Ovary (tissue), 10 donors: ENCODE measurements at places on chromosomes 3 and 15.
A peak's percentile ranks its signal among the peaks of the same experiment; 100 is the strongest.

DNA sequence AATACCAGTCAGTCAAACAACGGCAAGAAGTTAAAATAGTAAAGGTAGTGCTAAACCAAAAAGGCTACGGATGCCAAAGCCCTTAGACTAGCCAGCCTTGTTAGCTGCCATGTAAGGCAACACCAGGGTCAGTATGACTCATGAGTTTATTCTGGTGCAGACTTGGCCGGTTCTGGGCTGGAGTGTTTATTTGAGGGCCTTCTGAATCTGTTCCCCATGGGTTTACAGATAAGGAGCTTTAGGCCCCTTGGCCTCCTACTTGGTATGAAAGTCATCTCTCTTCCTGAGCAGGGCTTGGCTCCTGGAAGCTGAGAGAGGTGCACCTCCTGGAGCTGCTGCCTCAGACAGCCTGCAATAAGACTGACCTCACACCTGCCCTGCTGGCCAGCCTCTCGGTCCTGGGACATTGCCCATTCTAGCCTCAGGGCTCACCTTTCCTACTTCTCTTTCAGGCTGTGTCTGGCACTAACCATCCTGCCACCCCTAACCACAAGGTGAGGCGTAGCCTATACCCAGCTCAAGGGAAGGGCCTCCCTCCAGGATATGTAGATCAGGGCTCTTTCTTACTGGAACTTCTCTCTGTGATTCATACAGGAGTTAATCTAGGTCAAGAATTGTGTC lies 10.4 kb upstream of the RTP1 start:
- DNase-seq = no peak

- no peak for DNase-seq
Observed at GRCh38 chr3:132645058-132645457, 14.6 kb downstream of the ACAD11 start.

DNA sequence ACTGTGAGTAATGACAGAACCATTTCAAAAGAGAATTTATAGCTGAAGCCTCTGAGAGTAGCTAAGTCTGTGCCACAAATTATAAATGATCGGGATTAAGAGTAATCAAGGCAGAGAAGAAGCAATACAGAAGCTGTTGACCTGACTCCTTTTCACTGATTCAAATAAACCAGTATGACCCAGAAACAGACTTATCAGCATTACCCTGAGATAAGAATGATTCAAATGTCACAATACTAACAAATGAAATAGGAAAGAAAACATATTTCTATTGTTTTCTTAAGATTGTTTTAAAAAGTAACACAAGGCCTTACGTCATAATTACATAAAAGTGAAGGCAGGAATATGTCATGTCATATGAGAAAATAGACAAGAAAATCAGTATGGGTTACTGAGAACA lies 1534.6 kb downstream of the SI start:
- DNase-seq = no peak

DNA sequence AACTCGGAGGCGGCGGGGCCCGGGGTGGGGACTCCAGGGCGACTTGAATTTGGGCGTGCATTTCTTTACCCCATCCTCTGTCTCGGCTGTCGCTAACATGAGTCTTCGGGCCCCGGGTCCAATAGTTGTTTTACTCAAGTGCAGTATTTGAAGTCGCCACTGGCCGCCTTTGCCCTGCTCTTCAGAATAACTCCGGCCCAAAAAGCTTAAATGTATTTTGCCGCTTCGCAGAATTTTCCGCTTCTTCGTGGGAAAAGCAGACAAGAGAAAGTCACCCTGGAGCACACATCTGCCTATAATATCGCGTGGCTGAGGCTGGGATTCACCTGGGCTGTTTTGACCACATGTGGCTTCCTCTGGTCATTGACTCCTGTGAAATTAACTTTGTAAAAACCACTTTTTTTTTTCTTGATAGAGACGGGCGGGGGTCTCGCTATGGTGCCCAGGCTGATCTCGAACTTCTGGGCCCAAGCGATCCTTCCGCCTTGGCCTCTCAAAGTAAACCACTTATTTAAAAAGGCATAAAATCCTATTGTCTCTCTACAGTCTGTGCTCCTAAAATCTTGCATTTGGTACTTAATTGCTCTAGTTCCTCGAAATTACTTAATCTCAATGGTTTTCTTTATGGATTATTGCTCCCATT lies 676 bp downstream of the CNOT10 start:
- DNase-seq = no peak

- DNase-seq = no peak
Observed at GRCh38 chr3:107925851-107926250, 165.0 kb downstream of the CD47 start.

GRCh38 chr3:184884359-184885017 lies 72.5 kb downstream of the VPS8 start:
- DNase-seq = no peak

- no peak for DNase-seq
Observed at GRCh38 chr15:50059883-50060282, 59.1 kb downstream of the ATP8B4 start.

DNA sequence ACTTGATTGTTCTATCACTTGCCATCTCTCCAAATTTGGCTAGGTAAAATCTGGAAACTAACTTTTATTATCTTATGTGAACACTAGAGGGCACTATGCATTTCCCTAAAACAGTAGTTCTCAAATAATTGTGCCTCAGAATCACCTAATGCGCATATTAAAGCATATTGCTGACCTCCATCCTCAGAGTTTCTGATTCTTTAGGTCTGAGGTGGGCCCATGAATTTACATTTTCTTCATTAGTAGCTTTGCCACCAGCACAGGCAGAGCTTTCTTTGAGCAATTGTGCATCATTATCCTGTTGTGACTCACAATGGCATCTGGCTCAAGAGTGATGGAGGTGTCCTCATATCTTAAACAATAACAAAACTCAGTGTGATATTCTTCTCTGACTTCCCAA lies 17.5 kb upstream of the BCHE start:
- no peak for DNase-seq

GRCh38 chr3:182710557-182711157 lies 82.6 kb upstream of the ATP11B start:
- DNase-seq = no peak

- DNase-seq = no peak
Observed at GRCh38 chr3:45606003-45606402, 11.5 kb downstream of the LIMD1 start.

DNA sequence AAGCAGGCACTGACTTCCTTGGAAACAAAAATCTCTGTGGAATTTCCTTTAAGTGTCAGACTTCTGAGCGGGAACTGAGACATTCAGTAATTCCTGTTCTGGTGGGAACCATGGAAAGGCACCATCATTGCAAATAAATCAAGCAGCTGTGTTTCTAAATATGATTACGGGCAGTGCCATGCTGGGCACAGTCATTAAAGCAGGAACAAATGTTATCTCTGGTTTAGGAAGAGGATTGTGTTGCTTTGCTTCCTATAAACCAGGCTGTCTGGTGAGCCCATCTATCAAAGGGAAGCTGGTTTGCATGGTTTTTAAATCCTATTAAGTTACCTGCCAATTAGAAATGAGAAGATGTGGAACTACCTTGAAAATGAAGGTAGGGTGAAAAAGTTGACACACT lies 86.7 kb downstream of the EBLN2 start:
- DNase-seq = no peak

- no peak for DNase-seq
Observed at GRCh38 chr3:183577346-183577745, 21.8 kb upstream of the KLHL6 start.

GRCh38 chr3:100993309-100993708 lies at the start of gene ABI3BP:
Gene ABI3BP, minus strand, starts transcription at chr3:100993421. Its CDS starts 37 bp downstream, at chr3:100993384.
- peak; percentile 79 for DNase-seq

DNA sequence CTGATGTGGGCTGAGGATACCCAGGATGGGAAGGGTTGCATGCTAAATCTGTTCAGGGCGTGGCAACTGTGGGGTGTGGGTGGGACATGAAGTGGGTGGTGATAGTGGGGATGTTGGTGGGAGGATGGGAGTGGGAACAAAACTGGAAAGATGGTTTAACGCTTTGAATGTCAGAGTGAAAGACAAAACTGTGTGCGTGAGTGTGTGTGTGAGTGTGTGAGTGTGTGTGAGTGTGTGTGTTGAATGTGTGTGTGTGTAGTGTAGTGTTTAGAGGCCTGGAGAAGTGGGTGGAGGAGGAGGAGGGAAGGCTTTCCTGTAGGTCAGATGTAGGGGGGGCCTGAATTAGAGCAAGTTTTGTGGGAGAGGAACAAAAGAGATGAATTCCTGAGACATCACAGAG lies 44.2 kb upstream of the ONECUT1 start:
- DNase-seq = no peak

- no peak for DNase-seq
Observed at GRCh38 chr3:113630956-113631542, 65.4 kb downstream of the USF3 start.

- DNase-seq = no peak
Observed at GRCh38 chr15:96670389-96670788, 339.9 kb downstream of the NR2F2 start.

DNA sequence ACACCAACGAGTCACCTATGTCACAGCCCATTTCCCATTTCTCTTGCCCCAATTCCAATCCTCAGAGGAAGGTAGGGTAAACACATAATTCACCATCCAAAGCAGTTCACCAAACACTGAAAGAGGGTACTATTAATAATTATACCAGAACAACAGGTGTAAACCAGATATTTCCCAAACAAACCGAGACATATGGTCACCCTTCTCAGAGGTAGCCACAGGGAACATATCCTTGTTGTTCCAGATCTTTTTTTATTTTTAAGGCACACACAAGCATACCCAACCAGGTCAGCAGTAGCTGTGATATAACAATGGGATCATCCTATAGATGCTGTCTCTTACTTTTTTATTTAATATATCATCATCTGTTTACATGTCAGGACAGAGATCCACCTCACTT lies 24.7 kb downstream of the MAGI1 start:
- no peak for DNase-seq

- no peak for DNase-seq
Observed at GRCh38 chr15:67843092-67843501, 3.3 kb upstream of the RNU6-1 start.

- DNase-seq = no peak
Observed at GRCh38 chr15:62474771-62475124, 309.7 kb upstream of the C2CD4B start.

DNA sequence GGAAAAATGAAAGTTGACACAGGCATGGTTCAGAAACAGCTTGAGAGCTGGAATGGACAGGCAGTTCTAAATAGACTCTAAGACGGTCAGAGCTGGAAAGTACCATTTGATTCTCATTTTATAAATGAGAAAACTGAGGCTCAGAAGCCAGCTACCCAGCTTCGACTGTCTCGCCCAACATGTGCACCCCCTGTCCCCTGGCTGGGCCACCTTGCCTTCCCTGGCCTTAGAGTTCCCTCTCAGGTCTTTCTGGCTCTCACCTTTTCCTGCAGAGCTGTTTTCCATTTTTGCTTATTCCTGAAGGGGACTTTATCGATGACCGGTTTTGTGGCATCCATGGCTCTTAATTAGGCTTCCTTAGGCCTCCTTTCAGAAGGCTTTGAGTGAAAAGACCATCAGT lies 17.3 kb upstream of the DOCK3 start:
- DNase-seq = no peak

DNA sequence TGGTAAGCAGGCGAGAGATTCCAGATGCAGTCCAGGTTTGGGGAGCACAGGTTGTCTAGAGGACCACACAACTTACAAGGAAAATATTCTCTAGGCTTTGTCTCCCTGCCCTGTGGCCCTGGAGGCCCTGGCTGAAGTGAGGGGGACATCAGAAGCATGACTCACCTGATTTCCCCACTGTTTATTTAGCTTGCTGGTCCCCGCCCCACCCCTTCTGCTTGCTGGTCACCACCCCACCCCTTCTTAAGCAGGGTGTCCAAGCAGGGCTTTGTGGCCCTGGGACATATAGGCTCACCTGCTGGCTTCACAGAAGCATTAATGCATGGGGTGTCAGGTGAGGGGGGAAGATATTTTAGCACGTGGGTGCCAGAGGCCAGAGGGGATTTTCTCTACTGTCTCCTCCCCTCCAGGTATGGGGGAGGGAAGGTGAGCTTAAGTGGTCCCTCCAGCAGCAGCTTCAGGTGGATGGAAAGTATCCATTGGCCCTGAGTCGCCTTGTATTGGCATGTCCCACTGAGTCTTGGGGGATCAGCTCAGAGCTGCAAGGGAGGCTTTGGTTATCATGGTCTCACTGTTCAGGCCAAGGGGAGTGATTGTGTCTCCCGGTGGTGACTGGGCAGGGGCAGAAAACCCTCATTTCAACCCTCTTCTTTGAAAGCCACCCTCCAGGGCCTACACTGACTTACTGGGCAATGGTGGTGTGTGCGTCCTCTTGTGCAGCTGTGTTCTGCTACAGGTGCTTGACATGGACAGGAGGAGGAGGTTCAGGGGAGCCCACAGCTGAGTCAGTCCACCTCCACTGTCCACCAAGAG lies 49.8 kb downstream of the GASK1A start:
- no peak for DNase-seq

GRCh38 chr15:48307586-48307985 lies 23.6 kb upstream of the DUT start:
- no peak for DNase-seq
